IPS-NIHi11 (cell line): ENCODE measurements at places on chromosomes 2 and 18.
A peak's percentile ranks its signal among the peaks of the same experiment; 100 is the strongest.

- no peak for DNase-seq
These were observed 90.5 kb downstream of the TMEM18 start for GRCh38 chr2:586641-587076.

GRCh38 chr2:189287363-189287762 is 107.8 kb upstream of the COL5A2 start:
- no peak for DNase-seq

DNA sequence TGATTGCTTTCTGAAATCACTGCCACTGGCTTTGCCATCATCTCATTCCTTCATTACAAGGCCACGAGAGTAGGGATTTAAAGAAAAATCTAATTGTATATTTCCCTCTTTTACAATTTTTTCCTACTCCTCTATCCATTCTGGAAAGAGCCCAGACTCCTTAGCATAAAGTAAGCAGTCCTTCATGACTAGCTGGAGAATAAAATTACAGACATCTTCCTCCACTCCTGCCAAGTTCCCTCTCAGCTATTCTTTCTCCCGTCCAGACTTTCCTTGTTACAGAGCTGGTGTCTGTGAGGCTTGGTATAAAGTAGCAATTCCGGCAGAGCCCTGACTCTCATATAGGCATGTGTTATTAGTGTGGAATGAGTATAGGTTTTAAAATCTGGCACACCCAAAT is 806.8 kb downstream of the PLCL1 start:
- DNase-seq, result no peak

- no peak for DNase-seq
These were observed 768 bp upstream of the CYBRD1 start for GRCh38 chr2:171521361-171522051.

DNA sequence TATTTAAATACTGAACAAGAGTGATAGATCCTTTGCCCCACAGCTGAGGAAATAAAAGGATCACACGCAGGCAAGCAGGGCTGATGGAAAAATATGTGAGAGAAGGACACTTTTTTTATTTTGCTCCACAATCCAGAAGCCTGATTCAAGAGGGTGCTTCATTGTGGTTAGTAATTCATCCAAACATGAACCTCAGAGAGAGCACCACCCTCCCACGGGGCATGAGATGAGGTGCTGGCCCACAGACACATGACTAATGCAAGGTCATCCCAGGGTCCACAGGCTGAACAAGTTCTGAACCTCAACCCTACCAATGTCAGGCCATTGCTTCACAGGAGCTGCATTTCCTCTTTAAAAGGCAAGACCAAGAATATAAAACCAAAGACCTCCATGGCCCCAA is 239.6 kb downstream of the MREG start:
- no peak for DNase-seq

GRCh38 chr2:2520401-2520811 is 189.3 kb upstream of the MYT1L start:
- peak; percentile 51 for DNase-seq

GRCh38 chr2:175005733-175006264 is 618 bp upstream of the CHN1 start:
- DNase-seq, result no peak

DNA sequence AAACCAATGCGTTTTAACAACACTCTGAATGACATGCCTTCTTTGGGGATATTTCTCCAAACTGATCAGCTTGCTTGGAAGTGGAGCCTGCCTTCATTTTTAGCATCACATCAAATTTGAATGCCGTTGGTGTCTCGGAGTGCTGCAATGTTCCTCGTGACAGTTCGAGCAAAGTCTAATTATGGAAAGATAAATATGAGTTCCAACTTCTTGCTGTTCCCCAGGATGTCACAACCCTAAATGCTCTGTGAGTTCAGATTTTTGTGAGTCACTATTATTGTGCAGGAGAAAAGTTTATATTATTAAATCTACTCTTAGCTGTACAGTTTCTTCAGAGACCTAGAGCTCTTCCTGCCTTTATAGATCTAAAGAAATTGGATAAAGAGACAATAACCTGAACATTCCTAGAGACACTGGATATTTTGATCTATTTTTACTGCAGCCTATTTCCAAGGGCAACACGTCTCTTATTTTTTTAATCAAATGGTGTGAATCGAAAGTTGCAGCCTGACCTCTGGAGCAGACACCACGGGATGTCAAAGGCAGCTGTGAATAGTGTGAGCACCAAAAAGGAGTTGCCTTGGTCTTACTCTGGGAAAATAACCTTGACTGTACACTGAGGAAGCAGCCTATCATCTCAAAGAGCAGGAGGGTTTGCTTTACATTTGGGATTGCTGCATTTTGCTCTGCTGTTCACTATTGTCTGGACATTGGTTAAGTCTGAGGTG is 330.1 kb downstream of the TDRD15 start:
- no peak for DNase-seq

DNA sequence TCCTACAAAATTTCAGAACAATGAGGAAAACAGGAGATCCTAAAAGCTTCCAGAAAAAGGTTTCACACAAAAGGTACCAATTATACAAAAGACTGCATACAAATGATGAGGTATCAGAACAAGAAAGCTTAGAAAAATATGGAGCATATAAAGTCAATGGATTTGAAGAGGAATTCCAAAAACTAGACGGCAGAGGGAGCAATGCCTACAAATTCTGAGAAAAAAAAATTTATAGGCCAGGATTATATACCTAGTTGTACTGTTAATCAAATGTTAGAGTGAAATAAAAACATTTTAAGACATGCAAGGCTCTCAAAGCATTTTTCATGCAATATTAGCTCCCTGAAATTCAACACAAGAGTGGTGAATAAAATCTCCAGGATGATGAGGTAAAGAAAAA is 106.2 kb downstream of the ZRANB3 start:
- no peak for DNase-seq
